ENCODE measurements at places on chromosomes 4 and X.

DNA sequence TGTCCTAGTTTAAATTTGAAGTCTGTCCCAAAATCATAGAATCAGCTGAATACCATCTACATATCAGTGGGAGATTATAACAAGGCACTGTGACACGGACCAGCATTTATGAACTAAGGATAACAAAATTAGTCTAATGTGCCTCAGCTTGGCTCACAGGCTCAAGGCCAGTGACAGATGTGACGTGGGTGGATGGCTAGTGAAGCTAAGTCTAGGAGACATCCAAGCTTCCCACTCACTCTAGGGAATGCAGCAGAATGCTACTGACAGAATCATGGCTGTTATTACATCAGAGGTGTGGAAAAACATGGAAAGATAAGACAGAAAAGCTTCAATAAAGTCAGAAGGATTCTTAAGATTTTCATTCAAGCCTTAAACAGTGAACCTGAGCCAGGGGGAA lies 329.9 kb downstream of the NAF1 start:
- DNase-seq: no peak

DNA sequence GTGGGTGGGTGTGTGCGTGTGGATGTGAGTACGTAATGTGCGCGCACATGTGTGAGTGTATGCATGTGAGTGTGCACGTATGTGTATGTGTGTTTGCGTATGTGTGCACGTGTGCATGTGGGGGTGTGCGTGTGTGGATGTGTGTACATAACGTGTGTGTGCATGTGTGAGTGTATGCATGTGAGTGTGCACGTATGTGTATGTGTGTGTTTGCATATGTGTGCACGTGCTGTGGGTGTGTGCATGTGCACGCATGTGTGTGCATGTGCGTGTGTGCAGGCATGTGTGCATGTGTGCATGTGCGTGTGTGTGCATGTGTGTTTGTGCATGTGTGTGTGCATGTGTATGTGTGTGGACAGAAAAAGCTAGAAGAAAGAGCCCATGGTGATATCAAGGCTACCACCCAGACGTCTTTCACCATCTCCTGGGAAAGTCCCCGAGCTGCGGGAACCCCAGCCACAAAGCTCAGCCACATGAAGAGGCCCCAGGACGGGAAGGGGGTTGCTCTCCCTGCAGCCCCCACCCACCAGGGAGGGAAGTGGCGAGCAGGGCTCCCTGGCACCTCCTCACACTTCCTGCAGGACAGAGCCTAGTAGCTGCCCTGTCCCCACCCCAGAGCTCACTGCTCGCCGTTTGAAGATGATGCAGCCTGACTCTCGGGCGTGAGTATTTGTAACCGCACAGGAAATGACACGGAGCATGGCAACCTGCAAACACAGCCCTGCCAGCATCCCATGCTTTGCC lies 108.3 kb downstream of the DCTD start:
- no peak for DNase-seq

DNA sequence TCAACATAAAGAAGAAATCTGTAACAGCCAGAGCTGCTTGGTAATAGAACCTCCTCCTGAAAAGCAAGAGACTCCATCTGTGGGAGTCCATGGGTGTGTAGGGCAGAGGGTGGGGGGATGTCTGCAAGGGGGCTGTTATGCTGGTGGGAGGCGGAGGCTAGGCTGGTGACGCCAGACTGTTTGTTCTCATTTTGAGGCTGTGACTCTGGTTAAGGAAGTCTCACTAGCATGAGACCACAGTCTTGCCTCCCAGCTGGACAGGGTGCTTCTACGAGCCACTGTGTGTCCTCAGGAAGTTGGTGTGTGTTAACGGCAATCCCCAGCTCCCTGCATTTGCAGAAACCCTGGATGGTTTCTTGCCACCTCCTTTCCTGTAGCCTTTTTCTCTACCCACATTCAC lies 79.8 kb downstream of the NSUN7 start:
- DNase-seq: no peak

DNA sequence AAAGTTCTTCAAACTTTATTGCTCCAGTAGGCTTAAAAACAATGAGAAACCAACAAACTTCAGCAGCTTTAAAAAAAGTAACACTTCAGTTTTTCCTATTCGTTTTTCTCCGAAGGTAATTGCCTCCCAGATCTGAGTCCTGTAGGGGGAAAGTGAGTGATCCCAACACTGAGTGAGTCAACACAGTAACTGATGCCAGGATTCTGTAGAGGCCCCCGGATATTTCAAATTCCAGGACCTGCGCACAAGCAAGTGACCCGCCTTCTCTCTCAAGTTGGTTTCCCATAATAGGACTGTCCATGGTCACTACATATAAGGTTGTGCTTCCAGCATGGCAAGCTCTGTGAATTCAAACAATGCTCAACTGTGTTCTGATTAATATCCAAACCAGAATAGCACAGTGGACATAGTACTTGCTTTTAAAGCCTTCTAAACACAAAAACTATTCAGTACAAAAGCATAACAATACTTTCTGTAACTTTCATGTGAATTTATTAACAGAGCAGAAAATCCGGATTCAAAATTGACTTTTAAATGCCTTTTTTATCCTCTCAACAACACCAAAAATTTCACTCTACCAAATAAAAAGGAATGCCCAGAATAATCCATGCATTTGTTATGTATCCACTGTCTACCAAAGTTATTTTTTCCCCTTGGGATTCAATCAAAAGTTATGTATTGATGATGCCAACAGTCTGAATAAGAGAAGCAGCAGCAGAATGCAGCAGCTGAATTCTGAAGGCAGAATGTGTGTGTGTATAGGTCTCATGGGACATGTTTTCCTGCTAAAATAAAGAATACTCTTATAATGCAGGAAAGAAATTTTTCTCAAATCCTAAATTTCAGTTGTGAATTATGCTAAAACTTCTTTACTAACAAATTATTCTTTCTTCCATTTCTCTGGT lies at the start of gene DMD:
DMD (minus strand) TSS at position 194 of the 905 bp plus-strand sequence. CDS start 237 bp downstream, outside the sequence.
- no peak for DNase-seq

DNA sequence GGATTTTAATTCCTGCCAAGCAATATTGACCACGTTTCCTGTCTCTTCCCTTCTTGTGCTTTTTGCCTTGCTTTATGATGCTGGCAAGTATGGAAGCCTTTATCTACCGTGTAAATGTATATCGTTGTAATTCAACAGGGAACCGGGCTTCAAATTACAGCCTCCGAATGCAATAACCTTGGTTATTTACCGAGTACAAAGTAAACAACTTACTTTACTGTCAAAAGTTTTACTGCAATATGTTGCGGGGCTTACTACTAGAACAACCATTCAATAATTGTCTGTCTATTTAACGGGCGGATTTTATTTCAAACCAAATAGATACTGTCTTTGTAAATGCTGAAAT lies 73.1 kb downstream of the PALLD start:
- no peak for DNase-seq

GRCh38 chrX:46642145-46642544 lies 68.6 kb downstream of the CHST7 start:
- no peak for DNase-seq

DNA sequence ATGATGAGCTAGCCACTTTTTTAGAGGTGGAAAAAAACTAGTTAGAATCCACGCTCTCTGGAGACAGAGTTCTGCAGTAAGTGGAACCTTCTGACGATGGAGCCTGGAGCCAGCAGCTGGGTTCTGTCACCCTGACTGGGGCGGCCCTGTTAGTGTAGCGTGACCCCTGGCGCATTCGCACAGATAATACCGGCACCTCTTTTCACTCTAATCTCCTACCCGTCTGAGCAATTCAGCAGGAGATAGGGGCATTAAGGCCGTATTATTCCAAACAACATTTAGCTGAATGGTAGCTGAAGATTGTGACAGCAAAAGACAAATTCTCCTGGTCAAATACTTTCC lies 292.6 kb downstream of the FBXO8 start:
- no peak for DNase-seq

- DNase-seq: no peak
Measured at GRCh38 chr4:37430718-37431416, 186.3 kb downstream of the NWD2 start.

Data from stimulated activated CD8-positive, alpha-beta memory T cell treated with anti-CD3 and anti-CD28 coated beads, Interleukin-15, amount 100 ng/mL, for 24 hours (primary cell).